ENCODE measurements at places on chromosomes 2 and 18.

DNA sequence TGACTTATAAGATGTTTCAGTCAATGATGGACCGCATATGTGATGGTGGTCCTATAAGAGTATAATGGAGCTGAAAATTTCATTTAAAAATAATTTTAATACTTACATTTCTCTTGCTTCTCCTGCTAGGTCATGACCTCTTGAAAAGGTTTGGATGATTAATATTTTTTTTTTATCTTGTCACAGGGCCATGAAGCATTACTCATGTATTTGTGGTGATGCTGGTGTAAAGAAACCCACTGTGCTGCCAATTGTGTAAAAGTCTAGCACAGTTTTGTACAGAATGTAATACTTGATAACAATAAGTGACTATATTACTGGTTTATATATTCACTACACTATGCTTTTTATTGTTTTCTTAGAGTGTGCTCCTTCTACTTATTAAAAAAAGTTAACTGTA lies 124.2 kb upstream of the CELF4 start:
- no peak for DNase-seq

GRCh38 chr2:23516520-23517256 lies 131.7 kb downstream of the KLHL29 start:
- no peak for DNase-seq

DNA sequence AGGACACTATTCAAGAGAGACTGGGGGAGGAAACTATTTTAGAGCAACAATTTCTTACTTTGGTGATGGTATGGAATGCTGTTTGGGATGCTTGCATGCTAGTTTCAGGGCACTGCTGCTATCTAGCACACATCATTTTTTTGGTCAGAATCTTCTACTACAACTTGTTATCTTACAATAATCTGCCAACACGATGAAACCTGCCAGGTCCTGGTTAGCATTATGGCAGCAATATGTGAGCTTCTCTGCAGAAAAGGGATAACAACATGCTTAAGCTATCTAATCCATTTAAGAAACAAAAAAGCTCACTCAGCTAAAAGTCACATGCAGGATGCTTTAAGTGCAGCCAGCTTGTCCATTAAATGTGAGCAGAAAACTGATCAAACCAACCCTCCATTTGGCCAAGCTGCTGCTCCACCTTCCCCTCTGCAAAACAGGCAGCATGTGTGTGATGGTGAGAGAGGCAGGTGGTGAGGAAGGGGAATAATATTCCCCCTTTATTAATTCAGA lies 30.1 kb downstream of the GAREM2 start:
- DNase-seq, result no peak

- DNase-seq, result no peak
Observed at GRCh38 chr2:97673182-97673914, 3.8 kb downstream of the C2orf92 start.

All from left hindlimb (tissue), 1 donor.